Upper lobe of left lung (tissue), 6 donors: ENCODE measurements at places on chromosomes 5 and 9.

- no peak for DNase-seq
These were observed 31.5 kb downstream of the OTULIN start for GRCh38 chr5:14696057-14696456.

GRCh38 chr5:151204051-151204450, 19.8 kb downstream of the CCDC69 start:
- DNase-seq = peak; percentile 15

GRCh38 chr9:83972286-83972685, 7.7 kb downstream of the HNRNPK start:
- DNase-seq = no peak

DNA sequence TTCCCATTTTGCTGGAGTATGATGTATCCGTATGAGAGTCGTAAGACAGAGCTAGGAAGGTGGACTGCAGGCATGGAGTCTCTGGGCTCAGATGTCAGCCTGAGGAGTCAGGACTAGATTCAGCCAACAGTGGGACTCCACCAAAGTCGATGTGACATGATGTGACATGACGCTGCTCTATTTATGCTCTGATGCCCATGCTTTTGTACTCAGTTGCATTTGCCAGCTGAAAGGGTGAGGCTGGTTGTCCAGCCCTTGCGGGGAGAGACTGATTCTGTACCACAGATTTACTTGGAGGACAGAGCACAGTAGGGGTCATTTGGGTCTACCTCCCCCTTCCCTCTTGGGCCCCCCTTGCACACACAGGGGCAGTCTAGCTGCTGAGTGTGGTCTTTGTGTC, 88.5 kb upstream of the ATG10 start:
- no peak for DNase-seq

DNA sequence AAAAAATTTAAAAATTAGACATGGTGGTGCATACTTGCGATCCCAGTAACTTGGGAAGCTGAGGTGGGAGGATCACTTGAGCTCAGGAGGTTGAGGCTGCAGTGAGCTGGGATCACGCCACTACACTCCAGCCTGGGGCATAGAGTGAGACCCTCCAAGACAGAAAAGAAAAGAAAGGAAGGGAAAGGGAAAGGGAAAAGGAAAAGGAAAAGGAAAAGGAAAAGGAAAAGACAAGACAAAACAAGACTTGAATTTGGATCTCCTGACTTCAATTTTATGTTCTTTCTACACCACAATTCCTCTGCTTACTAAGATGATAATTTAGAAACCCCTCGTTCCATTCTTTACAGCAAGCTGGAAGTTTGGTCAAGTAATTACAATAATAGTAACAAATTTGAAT, 88.1 kb downstream of the NR6A1 start:
- DNase-seq = no peak

- no peak for DNase-seq
These were observed 138.1 kb downstream of the ATPSCKMT start for GRCh38 chr5:10111571-10111970.

GRCh38 chr9:110954822-110955291, 83.4 kb downstream of the LPAR1 start:
- no peak for DNase-seq

GRCh38 chr5:109656829-109657228, 32.9 kb upstream of the MAN2A1 start:
- DNase-seq = peak; percentile 85

DNA sequence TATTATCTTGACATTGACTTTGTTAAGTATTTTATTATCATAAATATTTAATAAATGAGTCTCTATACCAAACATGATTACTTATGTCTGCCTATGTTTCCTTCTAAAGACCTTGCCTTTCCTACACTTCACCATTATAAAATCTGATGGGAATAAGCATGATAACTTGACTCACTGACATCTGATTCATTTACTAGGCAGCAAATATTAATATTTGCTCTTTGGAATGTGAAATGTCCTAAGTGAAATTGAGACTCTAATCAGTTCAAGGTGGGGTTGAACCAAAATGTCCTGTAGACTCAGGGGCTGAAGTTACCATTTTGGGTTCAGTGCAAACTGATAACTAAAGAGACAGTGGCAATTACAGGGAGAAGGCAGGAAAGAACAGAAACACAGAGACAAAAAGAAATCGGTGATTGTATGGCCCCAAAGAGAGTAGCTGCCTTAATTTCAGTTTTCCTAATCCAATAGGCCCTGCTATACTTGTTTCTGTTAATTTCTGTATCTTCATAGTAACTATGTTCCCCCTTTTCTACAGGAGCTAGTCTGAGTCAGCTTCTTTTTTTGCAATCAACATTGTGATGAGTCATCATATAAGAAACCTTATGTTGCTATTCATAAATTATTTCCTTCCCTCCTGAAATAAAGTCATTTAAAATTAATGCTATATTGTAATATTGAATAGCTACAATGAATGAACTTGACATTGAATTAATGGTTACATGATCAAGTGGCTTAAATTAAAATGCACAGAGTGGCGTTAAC, 296.8 kb downstream of the PDE4D start:
- DNase-seq = no peak

DNA sequence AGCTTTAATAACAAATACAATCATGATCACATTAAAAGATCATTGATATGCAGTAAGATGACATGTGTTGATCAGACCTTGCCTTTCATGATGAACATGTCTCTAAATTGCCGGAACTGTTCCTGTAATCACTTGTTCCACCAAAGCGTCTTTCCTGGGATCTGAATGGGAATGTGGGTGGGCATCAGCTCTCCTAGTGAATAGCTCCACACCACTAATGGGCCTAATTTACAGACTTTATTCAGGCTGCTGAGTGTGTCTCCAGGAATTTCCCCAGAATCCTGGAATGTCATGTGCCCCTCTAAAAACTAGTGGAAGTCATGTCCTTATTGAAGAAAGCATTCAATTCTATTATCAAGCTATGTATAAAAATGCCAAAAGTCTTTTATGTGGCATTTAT, 765.1 kb upstream of the CTNND2 start:
- no peak for DNase-seq

GRCh38 chr5:162664846-162665245, 597.3 kb downstream of the GABRG2 start:
- no peak for DNase-seq

GRCh38 chr9:26770821-26771220, 121.8 kb downstream of the CAAP1 start:
- DNase-seq = no peak

DNA sequence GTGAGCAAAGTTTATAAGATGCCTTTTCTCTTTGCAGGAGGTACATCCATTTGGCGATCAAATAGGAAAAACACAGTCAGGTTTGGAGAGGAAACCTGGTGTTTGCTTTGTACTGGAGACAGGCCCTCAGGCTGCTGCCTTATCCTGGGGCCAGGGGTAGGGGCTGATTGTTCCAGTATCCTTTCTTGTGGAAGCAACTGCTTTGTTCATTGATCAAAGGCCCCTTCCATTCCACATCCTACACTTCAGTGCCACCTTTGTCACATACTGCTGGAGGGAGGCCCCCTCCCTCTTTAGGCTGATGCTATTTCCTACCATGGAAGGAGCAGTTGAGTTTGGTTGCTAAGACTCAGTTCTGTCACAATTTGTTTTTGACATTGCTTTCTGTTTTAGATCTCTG, 778.1 kb downstream of the TLR4 start:
- no peak for DNase-seq

GRCh38 chr5:172223901-172224873, 30.2 kb downstream of the EFCAB9 start:
- no peak for DNase-seq

GRCh38 chr5:112546946-112547592, 128.0 kb upstream of the EPB41L4A start:
- no peak for DNase-seq

GRCh38 chr5:68544648-68545552, 329.3 kb downstream of the PIK3R1 start:
- no peak for DNase-seq

GRCh38 chr9:113570749-113571711, 107.5 kb downstream of the RGS3 start:
- DNase-seq = no peak

DNA sequence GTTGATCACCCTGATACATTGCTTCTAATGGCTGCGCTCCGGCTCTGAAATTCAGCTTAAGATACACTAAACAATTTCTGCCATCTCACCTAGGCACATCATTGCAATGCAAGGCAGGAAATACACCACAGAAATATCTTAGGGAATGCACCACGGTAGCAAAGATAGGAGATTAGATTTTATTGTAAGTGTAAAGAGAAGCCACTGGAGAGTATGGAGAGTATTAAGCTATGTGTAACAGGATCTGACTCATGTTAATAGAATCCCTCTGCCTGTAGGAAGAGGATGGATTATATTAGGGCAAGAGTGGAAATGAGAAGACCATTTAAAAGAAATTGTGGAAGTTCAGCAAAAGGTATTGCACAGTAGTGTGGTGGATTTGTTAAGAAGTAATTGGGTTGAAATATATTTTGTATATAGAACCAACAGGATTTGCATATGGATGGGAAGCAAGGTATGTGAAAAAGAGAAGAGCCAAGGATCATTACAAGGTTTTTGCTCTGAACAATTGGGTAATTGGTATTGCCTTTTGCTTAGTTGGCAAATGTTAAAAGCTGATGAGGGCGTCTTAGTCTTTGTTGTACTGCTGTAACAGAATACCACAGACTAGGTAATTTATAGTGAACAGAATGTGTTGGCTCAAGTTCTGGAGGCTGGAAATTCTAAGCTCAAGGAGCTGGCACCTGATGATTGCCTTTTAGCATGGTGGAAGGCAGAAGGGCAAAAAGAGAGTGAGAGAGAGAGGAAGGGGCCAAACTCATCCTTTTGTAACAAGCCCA, 636.1 kb downstream of the PSAT1 start:
- no peak for DNase-seq

DNA sequence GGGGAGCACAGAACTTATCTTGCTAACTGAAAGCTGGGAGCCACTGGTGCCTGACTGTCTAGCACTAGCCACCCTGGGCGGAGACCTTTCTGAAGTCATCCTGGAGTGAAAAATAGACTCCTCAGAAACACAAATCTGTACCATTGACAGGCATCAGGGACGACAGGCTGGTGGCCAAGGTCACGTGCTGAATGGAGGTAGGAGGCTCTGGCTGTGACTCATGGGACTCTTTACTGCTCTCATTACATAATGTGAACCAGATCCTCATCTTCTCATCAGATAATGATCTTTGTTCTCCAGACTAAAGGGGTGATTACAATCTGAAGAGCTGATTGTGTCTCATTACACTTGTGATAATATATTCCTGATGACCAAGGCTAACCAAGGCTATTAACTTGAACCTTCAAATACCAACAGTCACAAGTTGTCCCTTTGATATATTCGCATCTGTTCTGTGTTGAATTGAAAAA, 91.8 kb downstream of the SEMA5A start:
- DNase-seq = no peak
